ENCODE measurements at places on chromosomes 4 and X. TPM values are rescaled to one million over a fixed set of nuclear protein-coding genes. Genes with fewer than 3 reads are reported as not detected.

XIAP gene
- 33.0 TPM for total RNA-seq

DNA sequence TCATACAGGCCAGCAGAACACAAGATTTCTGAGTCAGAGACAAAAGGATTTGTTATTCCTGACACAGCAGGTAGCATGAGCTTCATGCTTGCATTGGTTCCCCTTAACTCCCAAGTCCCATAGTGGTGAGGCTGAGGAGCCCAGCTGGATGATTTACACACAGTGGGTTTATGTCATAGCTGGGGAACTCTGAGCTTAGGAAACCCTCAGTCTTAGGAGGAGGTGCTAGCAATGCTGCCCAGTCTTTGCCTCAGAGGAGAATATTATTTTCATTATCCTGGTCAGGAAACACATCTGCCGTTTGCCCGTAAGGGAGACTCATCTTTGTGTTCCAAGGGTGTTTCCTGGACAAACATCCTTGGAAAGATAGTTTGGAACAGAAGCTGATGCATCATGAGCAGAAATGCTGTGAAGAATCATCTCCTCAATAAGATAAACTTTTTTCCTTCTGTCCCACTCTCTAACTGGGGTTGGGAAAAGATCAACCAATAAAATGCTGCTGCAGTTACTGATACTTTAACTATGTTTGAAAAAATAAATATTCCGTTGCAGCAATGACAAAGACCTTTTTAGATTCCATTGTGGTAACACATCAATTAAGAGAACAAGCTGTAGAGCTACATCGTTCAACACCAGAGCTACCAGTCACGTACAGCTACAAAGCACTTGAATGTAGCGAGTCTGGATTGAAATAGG is 146.8 kb downstream of the DCLK2 start:
- no peak for DNase-seq
- no peak overlapping the region for H3K27ac ChIP-seq
- no peaks in the 10 kb centered on the region for H3K4me1 ChIP-seq
- no peak overlapping the region for H3K4me3 ChIP-seq
- H3K36me3 ChIP-seq = no peaks in the 10 kb centered on the region

GRCh38 chr4:151227731-151228130 is 49.2 kb upstream of the PRSS48 start:
- no peak overlapping the region for H3K27ac ChIP-seq
- no peak for DNase-seq
- H3K36me3 ChIP-seq = no peaks in the 10 kb centered on the region
- H3K4me3 ChIP-seq = no peak overlapping the region
- no peaks in the 10 kb centered on the region for H3K27me3 ChIP-seq
- H3K4me1 ChIP-seq = no peaks in the 10 kb centered on the region

PSAPL1 gene
- not detected for total RNA-seq

GRCh38 chrX:87392369-87392768 is 125.2 kb upstream of the KLHL4 start:
- H3K36me3 ChIP-seq = no peaks in the 10 kb centered on the region
- no peak overlapping the region for H3K4me3 ChIP-seq
- DNase-seq = no peak
- H3K4me1 ChIP-seq = no peaks in the 10 kb centered on the region
- H3K27me3 ChIP-seq = no peaks in the 10 kb centered on the region

DNA sequence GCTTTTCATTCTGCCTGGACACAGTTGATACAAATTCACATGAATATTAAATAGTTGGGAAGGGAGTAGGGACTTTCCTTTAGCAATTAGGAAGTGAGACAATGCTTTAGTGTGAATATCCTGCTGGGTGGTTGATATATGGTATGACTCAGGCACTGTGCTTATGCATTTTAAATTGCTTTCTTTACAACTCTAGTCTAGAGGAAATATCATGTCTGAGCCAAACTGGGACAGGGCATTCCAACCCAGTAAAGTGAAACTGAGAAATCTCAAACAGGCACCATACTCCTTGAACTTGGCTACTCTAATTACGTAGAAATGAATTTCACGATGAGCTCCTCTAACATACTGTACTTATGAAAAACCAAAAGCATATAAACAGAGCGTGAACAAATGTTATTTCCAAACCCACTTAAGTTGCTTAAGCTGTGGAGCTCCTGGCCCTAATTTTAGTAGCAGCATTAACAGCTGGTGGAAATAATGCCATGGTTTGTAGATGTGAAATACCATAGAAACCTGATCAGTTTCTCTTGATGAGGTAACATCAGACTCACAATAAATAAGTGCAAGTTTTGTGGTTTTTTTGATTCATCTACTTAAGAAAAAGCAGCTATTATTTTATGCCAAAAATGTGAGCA is 242.9 kb upstream of the GK2 start:
- no peak for DNase-seq
- no peaks in the 10 kb centered on the region for H3K36me3 ChIP-seq
- H3K27ac ChIP-seq = no peak overlapping the region
- H3K4me1 ChIP-seq = no peaks in the 10 kb centered on the region

GRCh38 chr4:6856391-6856790 is 53.2 kb upstream of the TBC1D14 start:
- H3K36me3 ChIP-seq = peaks cover 7% of the 10 kb centered on the region
- H3K4me1 ChIP-seq = peaks cover 3% of the 10 kb centered on the region
- H3K4me3 ChIP-seq = no peak overlapping the region
- peak overlapping the region; percentile 41 for H3K27ac ChIP-seq
- no peaks in the 10 kb centered on the region for H3K27me3 ChIP-seq

GRCh38 chr4:48102303-48102702 is 31.7 kb downstream of the TXK start:
- H3K27ac ChIP-seq = no peak overlapping the region
- H3K4me1 ChIP-seq = no peaks in the 10 kb centered on the region
- no peak overlapping the region for H3K4me3 ChIP-seq
- peaks cover 19% of the 10 kb centered on the region for H3K36me3 ChIP-seq
- H3K27me3 ChIP-seq = no peaks in the 10 kb centered on the region

CC2D2A gene
- not detected for total RNA-seq

- no peak overlapping the region for H3K4me3 ChIP-seq
- no peaks in the 10 kb centered on the region for H3K4me1 ChIP-seq
- H3K36me3 ChIP-seq = no peaks in the 10 kb centered on the region
- H3K27ac ChIP-seq = no peak overlapping the region
Measured at GRCh38 chr4:10260777-10261176, 144.2 kb upstream of the WDR1 start.

MAN2B2 gene
- 18.3 TPM for total RNA-seq

DNA sequence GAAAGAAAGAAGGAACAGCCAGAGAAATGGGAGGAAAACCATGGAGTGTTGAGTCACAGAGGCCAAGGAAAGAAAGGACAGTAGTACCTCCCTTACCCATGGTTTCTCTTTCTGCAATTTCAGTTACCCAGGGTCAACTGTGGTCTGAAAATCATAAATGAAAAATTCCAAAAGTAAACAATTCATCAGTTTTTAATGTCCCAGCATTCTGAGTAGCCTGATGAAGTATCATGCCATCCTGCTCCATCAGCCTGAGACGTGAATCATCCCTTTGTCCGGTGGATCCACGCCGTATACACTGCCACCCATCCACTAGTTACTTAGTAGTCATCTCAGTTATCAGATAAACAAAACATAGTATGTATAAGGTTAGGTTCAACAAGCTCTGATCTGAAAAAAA is 114.2 kb downstream of the COMMD8 start:
- H3K27ac ChIP-seq = no peak overlapping the region
- no peaks in the 10 kb centered on the region for H3K36me3 ChIP-seq
- H3K4me1 ChIP-seq = no peaks in the 10 kb centered on the region
- H3K4me3 ChIP-seq = no peak overlapping the region
- H3K27me3 ChIP-seq = no peaks in the 10 kb centered on the region

DNA sequence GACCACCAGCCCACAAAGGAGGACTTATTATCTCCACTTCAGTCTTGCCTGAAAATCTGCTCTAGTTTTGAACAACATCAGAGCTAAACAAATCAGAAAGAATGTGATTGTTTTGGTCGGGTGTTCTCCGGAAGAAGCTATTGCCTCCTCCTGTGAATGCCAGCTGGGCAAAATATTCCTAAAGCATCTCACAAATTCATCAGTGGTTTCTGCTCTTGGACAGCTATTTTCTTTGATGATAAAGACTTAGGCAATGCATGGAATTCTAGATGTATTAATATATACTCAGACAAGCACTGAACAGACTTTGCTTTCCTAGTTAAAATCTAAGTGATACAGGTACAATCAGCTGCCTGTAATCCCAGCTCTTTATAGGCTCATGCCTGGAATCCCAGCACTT is 71.8 kb downstream of the ASMT start:
- H3K27me3 ChIP-seq = no peaks in the 10 kb centered on the region
- no peak overlapping the region for H3K27ac ChIP-seq
- H3K36me3 ChIP-seq = no peaks in the 10 kb centered on the region
- no peak for DNase-seq
- H3K4me3 ChIP-seq = no peak overlapping the region

ZC4H2 gene
- 7.3 TPM for total RNA-seq

DNA sequence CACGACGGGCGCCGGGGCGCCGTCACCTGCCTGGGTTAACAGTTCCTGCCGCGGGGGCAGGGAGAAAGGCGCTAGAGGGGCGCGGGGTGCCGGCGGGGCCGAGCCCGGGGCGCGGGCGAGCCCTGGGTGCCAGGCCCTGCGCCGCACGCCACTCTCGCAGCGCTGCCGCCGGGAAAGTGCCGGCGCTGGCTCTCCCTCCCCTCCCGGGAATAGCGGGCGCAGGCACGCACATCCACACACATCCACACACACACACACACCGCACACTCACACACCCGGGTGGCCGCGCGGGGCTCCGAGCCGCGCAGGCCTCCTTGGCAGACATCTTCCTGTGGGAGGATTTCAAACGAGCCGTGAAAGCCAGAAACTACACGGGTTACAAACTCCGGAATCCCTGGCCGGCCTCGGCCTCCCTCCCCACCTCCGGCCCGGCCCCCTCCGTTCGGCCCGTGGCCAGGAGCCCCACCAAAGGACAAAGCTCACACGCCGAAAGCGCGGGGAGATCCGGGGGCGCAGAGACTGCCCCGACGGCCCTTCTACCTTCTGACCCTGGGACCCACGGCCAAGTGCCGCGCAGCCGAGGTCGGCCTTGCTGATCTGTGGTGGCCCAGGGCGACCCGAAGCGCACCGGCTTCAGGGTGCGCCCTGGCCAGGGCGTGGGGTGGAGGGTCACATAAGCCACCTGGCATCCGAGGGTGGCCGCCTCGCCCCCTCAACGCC is 92.3 kb downstream of the BCOR start:
- no peak overlapping the region for H3K27ac ChIP-seq
- H3K4me3 ChIP-seq = no peak overlapping the region
- no peaks in the 10 kb centered on the region for H3K4me1 ChIP-seq
- H3K27me3 ChIP-seq = no peaks in the 10 kb centered on the region
- no peak for DNase-seq

CLTRN gene
- total RNA-seq = 0.42 TPM

All from CD8-positive, alpha-beta memory T cell (primary cell).